Suprapubic skin (tissue), 4 donors: ENCODE measurements at places on chromosomes 1 and 21. TPM values are rescaled to one million over a fixed set of nuclear protein-coding genes. Genes with fewer than 3 reads are reported as not detected.
A peak's percentile ranks its signal among the peaks of the same experiment; 100 is the strongest.

Gene HAO2
- 2.2 TPM for total RNA-seq

GRCh38 chr1:109499661-109500536 lies 6.0 kb downstream of the CYB561D1 start:
- H3K27ac ChIP-seq, result peak overlapping the region; percentile 72
- H3K27me3 ChIP-seq, result no peaks in the 10 kb centered on the region
- H3K36me3 ChIP-seq, result peaks cover 28% of the 10 kb centered on the region

GRCh38 chr1:209633335-209633997 lies 18.8 kb downstream of the LAMB3 start:
- no peak overlapping the region for H3K4me3 ChIP-seq
- DNase-seq, result no peak
- peaks cover 13% of the 10 kb centered on the region for H3K36me3 ChIP-seq
- H3K27me3 ChIP-seq, result no peaks in the 10 kb centered on the region
- H3K27ac ChIP-seq, result no peak overlapping the region

DNA sequence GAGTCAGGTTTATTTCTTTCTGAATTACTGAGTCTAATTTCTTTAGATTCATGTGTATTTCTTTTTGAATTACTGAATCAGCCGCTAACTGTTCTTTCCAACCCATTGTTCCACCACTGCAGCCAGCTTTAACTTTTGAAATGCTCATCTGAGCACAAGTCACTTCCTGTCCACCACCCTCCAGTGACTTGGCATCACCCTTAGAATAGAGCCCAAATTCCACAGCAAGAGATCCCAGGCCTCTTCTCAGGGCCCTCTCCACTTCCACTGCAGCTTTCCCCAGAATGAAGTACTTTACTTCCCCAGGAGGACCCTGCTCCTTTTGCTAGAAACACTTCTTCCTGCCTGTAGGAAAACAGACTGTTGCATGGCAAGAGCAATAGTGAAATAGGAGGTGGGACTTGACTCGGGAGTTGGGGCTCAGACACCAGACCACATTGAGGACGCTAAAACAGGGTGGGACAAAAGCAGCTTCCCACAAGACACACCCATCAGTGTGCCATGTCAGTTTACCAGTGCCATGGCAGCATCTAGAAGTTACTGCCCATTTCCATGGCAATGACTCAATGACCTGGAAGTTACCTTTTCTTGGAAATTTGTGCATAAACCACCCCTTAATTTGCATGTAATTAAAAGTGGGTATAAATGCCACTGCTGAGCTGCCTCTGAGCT lies 56.5 kb upstream of the ADAR start:
- H3K36me3 ChIP-seq, result no peaks in the 10 kb centered on the region
- H3K27me3 ChIP-seq, result peaks cover 10% of the 10 kb centered on the region
- DNase-seq, result no peak
- no peak overlapping the region for H3K4me3 ChIP-seq
